ENCODE measurements at places on chromosomes 7 and 10.

- DNase-seq: no peak
Measured at GRCh38 chr7:112398534-112398933, 51.7 kb upstream of the IFRD1 start.

- DNase-seq: no peak
Measured at GRCh38 chr10:14671386-14671831, 103.3 kb downstream of the FAM107B start.

DNA sequence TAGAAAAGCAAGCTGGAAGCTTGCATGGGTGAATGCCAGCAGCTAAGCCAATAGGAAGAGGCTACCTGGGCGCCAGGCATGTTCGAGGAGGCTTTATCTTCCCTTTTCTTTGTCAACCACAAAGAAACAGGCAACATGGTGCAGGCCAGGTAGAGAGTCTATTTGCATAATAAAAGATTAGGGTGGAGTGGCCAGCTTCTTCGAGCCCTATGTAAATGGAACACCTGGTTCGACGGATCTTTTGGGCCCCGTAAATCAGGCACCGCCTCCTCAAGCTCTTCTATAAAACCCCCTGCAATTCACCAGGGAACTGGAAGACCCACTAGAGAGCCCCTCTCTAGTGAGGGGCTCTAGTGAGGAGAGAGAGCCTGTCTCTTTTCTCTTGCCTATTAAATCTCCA is 1106.2 kb upstream of the CELF2 start:
- DNase-seq: no peak

DNA sequence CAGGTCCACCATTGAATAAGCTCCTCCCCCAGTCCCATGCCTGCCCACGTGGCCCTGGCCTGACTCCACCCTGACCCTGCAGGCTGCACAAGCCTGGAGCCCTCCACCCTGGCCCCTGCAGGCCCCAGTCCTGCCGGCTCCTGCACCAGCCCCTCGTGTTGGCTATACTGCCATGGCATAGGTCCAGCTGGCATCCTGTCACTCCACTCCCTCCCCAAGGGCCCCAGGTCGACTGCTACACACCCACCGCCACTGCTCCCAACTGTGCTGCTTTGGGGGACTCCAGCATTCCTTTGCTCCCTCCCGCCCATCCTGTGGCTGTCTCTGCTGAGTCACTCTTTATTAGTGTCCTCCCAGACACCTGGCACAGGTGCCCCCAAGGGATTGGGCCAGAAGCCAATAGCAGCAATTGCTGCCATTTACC is 32.4 kb upstream of the HSPA12A start:
- DNase-seq: no peak

DNA sequence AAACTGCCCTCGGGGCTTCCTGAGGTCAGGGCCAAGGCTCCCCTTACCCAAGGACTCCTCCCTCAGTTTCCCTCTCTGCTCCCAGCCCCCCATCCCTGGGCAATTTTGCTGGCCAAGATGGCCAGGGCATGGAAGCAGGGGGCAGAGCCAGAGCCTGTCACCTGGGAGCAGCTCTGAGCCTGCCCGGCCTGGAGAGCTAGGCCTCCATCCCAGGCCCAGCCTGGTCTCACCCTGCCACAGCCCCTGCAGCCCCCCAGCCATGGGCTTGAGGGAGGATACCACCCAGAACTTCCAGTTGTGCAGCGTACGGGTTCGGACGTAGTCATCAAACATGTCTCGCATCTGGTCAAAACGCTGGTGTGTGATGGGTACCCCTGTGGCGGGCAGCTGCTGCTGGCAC is 17.0 kb upstream of the TBL2 start:
- DNase-seq: no peak

- DNase-seq: peak; percentile 62
Measured at GRCh38 chr7:141073173-141073640, 657 bp upstream of the TMEM178B start.

DNA sequence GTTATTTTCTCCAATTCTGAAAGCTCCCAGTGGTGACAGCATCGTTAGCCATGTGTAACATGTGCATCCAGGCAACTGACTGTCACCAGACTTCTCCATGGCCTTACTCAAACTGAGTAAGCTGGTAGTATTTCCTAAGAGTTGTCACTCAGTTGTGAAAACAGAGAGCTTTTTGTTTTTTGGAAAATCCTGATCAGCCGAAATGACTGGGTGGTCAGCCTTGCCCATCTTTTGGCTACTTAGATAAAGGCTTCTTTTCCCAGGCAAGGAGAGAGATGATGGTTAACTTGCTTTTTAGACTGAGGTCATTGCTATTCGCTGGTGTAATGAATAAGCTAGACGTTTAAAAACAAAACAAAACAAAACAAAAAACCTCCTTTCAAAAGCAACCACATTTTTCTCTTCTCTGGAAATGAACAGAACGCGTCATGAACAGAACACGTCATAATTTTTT is 159.5 kb upstream of the KLF14 start:
- no peak for DNase-seq

GRCh38 chr7:46716926-46717325 is 795.9 kb upstream of the IGFBP3 start:
- DNase-seq: no peak

- DNase-seq: no peak
Measured at GRCh38 chr10:53619671-53620070, 847.1 kb upstream of the MBL2 start.

- no peak for DNase-seq
Measured at GRCh38 chr10:118977835-118978234, 51.7 kb upstream of the NANOS1 start.

- no peak for DNase-seq
Measured at GRCh38 chr7:150466477-150466876, 16.0 kb downstream of the GIMAP8 start.

DNA sequence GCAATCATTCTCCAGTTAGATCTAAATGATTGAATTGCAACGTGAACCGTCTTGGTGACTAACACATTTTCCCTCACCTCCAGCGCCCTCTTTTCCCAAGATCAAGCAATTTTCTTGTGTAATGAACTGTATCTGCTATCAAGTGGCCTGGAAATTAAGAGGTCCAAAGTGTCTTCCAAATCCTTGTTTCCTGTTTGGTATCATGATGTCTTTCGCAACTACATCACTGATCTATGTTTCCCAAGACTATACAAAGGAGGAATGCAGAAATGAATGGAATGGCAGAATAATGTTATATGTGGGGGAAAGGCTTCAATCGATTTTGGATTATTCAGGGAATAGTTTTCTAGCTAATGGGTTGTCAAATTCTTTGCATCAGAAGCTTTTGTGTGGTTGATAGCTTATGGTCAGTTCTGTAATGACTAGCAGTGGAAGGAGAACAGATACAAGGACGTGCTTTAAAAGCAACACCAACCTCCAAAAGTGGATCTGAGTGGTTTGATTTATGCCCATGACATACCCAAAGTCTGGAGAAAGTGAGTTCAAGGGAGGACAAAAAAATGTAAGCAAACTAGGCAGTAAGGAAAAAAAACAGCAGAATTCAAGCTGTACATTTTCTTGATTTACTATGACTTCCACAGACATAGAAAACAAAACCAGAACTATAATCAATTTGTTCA is 14.6 kb upstream of the ZEB1 start:
- no peak for DNase-seq

GRCh38 chr7:131648491-131648890 is 92.1 kb upstream of the PODXL start:
- DNase-seq: no peak

DNA sequence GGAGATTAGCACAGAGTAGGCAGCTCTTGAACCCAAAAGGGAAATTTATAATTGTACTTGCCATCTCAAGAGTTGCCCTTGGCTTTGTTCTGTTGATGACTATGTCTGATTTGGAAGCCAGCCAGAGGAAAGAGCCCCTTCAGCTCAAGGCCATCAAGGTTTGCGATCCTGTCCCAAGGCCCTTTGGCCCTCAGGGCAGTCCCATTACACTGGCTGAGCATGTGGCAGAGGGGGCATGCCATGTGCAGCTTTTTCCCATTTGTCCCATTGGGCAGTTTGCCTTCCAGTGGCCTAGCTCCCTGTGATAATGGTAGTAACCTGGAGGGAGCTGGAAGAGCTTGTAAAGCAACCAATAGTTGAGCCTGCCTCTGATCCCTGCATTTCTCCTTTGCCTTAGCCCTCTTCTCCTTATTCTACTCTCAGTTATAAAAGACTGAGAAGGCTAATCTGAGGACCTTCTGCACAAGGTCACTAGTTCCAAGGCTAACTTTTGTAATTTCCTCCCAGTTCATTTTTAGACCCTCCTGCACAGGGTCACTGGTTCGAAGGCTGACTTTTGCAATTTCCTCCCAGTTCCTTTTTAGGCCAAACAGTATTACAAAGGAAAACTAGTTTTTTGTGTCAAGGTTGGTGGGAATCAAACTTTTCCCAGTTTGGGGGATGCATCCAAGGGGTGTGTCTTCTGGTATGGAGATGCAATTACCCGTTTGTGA is 31.0 kb upstream of the ARHGAP12 start:
- no peak for DNase-seq

DNA sequence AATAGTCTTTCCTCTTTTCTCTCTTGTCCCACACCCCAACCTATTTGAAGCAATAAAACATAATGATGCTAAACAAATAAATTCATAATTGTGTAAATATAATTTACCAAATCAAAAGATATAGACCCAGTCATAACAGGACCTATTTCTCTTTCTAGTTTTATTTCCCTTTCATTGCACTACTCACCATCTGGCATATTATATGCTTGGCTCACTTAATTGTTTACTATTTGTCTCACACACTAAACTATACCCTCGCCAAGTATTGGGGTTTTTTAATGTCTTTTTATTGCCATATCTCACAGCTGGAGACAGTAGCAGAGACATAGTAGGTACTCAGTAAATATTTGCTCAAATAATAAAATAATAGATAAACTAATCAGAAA is 597.5 kb upstream of the PCDH15 start:
- DNase-seq: no peak

GRCh38 chr7:111827863-111828504 is 265.7 kb upstream of the IMMP2L start:
- DNase-seq: no peak

DNA sequence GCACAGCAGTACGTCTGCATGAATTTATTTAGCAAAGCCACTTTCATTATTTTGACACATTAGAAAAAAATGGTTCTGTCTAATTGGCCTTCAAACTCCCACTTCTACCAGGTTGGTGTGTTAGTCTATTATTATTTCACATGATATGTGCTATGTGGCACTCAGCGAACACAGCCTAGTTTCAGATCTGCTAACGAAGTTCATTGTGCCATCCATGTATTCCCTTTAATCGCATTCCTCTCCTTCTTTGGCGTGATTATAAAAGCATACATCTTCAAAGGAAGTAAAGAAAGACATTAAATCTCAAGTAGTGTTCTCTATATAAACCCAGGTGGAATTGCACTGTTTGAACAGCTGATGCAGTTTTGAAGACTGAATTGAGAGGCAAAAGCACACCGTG is 96.4 kb upstream of the CACNA2D1 start:
- DNase-seq: no peak

GRCh38 chr10:124170631-124171030 is 77.2 kb upstream of the CHST15 start:
- no peak for DNase-seq

- no peak for DNase-seq
Measured at GRCh38 chr7:14691597-14692203, 210.9 kb downstream of the DGKB start.

DNA sequence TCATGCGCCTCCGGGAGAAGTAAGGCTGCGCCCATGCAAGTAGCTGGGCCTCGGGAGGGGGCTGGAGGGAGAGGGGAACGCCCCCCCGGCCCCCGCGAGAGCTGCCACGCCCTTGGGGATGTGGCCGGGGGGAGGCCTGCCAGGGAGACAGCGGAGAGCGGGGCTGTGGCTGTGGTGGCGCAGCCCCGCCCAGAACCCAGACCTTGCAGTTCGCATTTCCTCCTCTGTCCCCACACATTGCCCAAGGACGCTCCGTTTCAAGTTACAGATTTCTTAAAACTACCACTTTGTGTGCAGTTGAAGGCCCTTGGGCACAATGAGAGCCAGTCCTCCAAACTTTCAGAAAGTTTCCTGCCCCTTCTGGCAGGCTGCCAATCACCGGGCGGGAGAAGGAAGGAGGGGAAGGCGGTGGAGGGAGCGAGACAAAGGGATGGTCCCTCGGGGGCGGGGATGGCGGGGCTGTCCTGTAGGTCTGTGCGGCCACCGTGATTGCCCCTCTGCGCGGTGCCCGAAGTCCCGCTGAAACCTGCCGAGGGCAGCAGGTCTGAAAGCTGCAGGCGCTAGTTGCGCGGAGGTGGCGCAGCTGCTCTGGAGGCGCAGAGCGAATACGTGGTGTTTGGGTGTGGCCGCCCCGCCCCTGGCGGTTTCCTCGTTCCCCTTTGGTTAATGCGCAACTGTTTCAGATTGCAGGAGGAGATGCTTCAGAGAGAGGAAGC is 2.1 kb downstream of the VIM start:
- DNase-seq: peak; percentile 91

GRCh38 chr10:63642808-63643207 is 121.6 kb downstream of the REEP3 start:
- no peak for DNase-seq

GRCh38 chr10:131876508-131876907 is 24.3 kb upstream of the PPP2R2D start:
- no peak for DNase-seq

DNA sequence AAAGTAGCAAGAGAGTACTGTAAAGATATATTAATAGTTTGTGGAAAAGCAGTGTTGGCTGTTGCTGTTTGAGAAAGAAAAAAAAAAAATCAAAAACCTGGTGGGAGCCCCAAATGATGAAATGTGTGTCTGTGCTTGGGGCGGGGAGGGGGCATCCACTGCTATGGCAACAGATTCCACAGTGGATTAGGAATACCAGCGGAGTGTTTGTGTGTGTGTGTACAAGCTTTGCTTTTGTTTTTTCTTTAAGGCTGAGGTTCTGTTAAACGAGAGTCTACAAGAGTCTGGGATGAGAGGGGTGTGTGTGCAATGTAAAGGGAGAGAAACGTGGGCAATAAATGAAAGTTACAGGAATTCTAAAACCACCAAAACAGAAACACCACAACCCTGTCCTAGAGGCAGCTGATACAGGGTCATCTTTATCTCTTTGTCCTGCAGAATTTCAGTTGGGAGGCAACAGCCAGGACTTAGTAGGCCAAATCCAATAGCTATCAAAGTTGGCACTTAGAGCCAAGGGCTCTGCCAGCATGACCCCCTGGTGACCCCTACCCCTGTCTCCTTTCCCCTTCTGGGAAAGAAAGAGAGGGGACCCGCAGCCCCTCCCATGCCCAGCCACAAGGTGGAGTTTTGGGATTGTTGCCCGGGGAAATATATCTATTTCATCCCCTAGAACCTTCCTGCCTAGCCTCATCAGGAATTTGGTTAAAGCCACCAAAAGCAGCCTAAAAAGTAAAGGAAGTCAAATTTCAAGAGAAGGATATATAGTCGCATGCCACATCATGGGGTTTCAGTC is 85.4 kb downstream of the OSBPL3 start:
- no peak for DNase-seq
